Stimulated activated CD4-positive, alpha-beta T cell treated with anti-CD3 and anti-CD28 coated beads, Interleukin-4, amount 100 ng/mL, for 48 hours (primary cell): ENCODE measurements at places on chromosomes 1 and 21.

GRCh38 chr21:38819719-38820159 is 14.0 kb downstream of the ETS2 start:
- no peak for DNase-seq

DNA sequence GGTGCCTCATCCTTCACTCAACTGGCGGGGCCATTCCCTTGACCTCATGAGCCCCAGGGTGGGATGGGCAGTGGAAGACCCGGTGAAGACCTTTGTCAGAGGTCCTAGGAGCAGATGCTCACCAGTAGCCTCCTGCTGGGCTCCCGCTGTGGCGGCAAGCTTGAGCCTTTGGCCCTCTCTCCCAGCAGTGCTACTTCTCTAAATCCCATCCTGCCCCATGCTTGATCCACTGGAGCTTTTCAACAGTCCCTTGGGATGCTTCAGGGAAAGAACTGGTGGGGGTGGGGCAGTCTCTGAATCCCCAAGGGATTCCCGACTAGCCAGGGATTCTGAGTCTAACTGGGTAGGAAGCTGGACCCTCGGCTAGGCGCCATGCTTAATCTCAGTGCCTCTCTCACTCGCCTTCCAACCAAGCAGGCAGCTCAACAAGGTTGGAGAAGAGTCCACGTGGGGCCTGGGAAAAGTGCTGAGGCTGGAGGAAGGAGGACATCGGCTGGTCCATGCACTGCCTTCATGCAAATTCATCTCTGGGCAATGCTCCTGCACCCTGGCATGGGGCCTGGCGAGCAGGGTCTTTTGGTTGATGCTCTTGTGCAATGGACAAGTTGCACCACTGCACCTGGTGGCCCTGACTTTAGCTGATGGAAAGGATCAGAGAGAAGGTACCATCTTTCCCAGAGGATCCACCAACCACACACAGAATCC is 190.3 kb downstream of the GRIK3 start:
- no peak for DNase-seq

GRCh38 chr1:181099152-181100014 is 10.9 kb downstream of the IER5 start:
- DNase-seq: no peak

GRCh38 chr1:62111084-62111483 is 83.6 kb upstream of the L1TD1 start:
- DNase-seq: no peak
